ENCODE measurements at places on chromosomes 5 and 9. TPM values are rescaled to one million over a fixed set of nuclear protein-coding genes. Genes with fewer than 3 reads are reported as not detected.

The PALM2AKAP2 gene
- under 0.01 TPM for total RNA-seq

The NANS gene
- total RNA-seq, result 133 TPM

The UQCRQ gene
- 96.2 TPM for total RNA-seq

The SLC6A18 gene
- total RNA-seq, result not detected

The OR1J2 gene
- not detected for total RNA-seq

DNA sequence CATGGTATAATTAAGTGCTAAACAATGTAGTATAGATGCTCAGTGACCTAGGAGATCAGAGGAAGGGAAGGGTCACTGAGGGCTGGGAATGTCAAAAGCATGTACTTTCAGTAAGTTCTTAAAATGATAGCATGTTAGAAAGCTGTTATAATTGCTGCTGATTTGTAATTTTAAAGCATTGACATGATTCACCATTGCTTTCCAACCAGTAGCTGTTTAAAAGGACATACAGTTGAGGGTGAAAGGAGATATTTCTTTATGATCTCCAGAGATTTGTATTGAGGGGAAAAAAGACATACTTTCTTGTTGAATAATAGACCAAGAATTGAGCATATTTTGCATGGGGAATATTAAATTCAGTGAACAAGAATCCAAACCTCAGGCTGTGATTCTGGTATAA lies 1.2 kb upstream of the SLC1A3 start:
- no peak for DNase-seq

GRCh38 chr9:7042124-7042523 lies 284.4 kb downstream of the KDM4C start:
- no peak for DNase-seq
